Islet precursor cell (in vitro differentiated cells): ENCODE measurements at places on chromosomes 3 and 15.

DNA sequence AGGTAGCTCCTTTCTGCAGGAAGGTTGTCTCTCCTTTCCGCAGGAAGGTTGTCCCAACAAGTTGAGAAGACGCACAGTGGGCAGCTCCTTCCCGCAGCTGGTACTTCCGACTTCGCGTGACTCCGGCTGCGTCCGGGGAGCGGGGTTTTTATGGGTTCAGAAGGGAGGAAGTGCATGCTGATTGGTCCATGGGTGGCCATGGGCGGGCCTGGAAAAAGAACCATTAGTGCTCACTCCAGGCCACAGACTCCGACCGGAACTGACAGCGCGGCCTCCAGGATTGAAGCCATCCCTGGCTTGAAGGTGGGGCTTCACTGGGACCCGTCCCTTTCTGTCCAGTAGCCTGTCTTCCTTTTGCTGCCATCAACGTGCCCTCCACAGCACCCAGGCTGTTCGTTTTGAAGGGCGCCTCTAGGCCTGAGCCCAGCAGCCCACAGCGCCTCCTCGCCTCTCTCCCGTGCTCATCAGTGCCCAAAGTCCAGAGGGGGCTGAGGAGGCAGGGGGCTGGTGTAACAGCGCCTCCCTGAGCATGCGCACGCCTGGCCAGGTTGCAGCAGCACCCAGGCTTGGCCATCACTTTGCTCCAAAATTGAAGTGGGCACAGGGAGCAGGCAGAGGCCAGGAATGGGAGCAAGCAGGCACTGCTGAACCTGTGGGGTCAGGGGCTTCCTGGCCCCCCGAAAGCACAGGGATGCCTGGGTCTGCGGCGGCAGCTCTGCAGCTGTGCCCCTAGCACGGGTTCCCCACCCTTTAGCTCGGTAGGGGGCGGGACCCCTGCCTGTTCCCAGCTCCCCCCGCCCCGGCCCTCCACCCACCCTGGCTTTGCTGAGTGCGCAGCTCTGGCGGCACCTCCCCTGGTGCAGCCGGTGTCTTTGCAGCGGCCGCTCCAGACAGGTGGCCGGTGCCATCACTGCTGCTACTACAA, 330.6 kb upstream of the MCTP2 start:
- no peak for DNase-seq

DNA sequence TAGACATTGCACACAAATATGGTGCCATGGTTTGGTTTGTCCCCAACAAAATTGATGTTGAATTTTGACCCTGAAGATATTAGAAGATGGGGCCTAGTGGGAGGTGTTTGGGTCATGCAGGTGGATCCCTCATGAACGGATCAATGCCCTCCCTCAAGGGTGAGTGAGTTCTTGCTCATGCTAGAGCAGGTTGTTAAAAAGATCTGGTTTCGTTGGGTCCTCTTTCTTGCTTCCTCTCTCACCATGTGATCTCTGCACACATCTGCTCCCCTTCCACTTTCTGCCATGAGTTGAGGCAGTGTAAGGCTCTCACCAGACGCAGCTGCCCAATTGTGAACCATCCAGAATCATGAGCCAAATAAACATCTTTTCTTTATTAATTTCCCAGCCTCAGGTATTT, 87.8 kb upstream of the MDFIC2 start:
- DNase-seq: no peak

DNA sequence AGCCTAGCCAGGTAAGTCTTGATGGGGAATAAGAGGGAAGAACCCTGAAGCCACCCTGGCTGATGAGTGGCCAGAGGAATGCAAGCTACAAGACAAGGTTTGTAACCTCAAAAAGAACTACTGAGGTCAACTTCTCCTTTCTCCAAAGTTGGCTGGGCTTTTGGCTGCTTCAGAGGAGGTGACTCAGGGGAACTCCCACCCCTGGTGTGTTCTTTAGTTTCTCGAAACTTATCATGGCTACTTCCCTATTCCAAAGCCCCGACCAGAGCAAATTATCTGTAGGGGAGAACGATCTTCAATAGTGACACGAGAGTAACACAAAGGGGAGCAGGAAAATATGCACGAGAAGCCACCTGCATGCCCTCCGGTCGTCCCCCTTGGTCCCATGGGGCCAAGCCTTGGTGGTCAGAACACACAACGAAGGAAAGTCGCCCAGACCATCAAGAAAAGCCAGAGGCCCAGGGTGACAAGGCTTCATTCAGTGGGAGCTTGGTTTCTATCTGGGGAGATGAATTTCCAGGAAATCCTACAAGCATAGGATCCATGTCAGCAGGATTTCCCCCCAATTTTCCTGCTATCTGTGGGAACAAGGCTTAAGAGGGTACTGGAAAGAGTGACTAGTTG, 6.5 kb upstream of the BCL2A1 start:
- DNase-seq: no peak

DNA sequence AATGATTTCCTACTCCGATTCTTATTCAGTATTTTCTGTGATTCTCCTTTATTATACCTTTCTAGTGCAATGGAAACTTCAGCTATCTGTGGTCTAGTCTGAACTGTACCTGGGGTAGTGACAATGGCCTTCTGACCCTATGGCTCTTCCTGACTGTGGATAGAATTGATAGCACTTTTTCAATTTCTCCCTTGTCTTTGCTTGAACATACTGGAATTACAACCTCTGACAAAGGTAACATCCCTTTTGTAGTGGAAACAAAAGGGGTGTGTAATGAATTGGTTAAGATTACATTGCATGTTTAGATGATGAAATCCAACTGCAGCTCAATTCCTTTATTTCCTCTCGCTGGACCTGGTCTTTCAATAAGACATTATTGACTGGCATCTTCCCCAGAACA, 21.0 kb upstream of the SOX2 start:
- no peak for DNase-seq

GRCh38 chr3:98531622-98532274, at the start of gene GPR15:
Gene GPR15 (plus strand): TSS chr3:98531978. CDS start chr3:98532034, 56 bp downstream.
- no peak for DNase-seq
